ENCODE measurements at places on chromosomes 16 and 17.
A peak's percentile ranks its signal among the peaks of the same experiment; 100 is the strongest.

- no peak for DNase-seq
These were observed 186.0 kb upstream of the FOXF1 start for GRCh38 chr16:86324320-86324719.

DNA sequence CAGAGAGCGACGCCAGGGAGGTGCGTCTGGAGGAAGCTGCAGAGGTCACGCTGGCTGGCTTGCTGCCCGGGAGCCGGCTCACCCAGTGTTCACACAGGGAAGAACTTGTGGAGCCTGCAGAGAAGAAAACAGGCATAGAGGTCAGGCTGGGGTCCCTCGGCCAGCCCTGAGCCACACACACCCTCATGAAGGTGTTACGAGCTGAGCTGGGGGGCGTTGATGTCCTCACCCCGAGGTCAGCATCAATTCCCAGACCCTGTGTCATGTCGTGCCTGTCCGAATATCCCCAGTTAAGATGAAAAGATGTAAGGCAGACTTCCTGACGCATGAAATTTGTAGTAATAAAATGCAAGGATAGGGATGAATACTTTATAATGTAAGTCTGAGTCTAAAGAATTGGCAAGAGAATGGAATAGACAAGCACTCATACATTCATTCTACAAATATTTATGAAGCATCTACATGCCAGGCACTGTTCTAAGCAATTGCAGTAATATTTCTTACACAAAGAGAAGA, 77.1 kb downstream of the USP31 start:
- DNase-seq: no peak

DNA sequence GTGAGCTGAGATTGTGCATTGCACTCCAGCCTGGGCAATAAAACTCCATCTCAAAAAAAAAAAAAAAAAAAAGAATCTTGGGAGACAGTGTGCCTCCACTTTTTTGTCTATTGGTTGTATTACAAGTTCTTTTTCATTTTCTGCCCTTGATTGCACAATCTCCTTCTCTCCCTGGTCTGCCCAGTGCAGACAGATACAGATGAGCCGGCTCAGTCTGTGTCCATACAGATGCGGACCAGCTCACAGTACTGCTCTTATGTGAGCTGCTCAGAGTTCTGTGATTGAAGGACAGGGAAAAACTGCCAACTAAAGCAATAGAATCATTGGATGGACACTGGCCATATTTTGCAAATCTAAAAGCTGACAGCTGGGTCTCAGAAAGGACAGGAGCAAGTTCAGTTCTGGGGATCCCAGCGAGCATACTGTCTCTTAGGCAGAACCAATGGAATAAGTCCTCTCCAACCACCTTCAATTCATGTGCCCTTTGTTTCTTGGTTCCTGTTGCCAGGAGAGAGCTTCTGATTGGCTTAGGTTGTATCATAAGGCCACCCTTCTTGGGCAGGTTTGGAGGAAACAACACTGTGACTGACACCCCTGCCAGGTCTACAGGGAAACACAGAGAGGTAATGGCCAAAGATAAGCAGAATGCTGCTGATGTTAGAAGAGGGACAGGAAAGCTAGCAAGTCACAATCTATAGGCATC, 495.6 kb upstream of the HSBP1 start:
- no peak for DNase-seq

DNA sequence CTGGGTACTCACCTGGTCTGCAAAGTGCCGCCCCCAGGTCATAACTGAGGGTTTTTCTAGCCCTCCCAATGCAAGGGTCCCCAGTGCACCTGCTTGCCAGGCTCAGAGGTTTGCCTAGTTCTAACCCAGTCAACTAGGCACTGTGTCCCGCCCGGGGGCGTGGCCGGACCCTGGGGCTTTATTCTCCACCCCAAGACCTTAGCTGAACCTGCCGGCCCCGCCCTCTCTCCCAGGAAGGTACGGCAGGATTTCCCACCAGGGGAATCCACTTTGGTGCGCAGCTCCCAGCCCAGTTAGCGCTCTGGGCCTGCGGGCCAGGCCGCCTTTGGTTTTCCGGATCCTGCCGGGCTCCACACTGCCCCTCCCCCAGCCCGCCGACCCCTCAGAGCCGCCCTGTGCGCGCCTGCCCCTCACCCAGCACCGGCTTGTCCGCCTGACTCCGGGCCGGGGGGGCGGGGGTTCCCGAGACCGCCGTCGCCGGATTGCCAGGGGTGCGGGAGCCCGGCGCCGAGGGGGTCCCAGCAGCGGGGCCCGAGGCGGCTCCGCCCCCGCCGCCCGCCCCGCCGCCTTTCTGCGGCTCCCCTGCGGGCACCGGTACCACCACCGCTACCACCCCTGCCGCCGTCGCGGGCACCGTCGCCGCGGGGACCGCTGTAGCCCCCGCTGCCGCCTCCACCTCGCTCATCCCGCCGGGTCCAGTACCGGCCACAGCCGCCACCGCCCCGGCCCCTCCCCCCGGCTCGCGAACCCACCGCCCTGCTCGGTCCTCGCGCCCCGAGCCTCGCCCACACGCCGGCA, 424 bp downstream of the YBX2 start:
- no peak for DNase-seq

DNA sequence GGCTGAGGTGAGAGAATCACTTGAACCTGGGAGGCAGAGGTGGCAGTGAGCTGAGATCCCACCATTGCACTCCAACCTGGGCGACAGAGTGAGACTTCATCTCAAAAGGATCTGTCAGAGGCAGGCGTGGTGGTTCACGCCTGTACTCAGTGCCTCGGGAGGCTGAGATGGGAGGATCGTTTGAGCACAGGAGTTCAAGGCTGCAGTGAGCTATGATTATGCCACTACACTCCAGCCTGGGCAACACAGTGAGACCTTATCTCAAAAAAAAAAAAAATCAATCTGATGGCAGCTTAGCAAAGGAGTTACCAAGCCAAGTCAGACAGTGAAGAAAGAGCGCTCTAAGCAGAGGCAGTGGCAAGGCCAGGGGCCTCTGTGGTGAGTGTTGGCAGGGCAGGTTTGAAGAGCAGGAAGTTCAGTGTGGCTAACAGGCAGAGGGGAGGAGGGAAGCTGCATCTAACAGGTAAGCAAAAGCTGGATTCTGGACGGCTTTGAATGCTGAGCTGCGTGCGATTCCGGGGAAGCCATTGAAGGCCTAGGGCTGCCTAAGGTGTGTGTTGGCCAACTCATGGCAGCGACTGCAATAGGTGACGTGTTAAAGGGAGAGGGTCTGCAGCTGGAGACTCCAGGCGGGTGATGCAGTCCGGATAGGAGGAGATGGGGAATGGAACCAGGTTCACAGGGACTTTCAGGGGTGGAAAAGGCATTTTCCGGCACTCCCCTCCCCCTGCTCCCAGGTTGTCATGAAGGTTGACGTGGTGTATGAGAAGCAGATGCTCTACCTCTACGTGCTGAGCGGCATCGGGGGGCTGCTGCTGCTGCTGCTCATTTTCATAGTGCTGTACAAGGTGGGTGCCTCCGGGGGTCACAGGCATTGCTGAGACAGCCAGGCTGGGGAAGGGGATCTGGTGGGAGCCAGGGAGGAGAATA, 7.0 kb downstream of the ZNF768 start:
- DNase-seq: no peak

- no peak for DNase-seq
These were observed 24.2 kb downstream of the MYO18A start for GRCh38 chr17:29155966-29156338.

GRCh38 chr17:41196068-41196467, 6.4 kb downstream of the KRTAP9-1 start:
- DNase-seq: no peak

DNA sequence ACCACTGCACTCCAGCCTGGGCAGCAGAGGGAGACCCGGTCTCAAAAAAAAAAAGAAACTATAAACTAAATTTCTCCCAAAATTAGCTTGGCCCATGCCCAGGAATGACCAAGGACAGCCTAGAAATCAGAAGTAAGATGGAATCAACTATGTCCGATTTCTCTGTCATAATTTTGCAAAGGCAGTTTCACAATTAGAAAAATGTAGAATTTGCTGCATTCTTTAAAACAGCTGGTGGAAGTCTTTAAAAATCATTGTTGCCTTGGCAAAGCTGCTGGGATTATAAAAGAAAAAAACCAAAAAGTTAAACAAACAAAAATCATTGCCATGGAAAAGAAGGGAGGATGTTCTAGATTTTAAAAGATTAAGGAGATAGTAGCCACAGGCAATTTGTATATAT, 32.4 kb downstream of the WWP2 start:
- DNase-seq: no peak

GRCh38 chr16:1444730-1445517, 568 bp upstream of the CCDC154 start:
- DNase-seq: no peak

- DNase-seq: peak; percentile 64
These were observed 20.5 kb downstream of the EFTUD2 start for GRCh38 chr17:44878627-44879221.

DNA sequence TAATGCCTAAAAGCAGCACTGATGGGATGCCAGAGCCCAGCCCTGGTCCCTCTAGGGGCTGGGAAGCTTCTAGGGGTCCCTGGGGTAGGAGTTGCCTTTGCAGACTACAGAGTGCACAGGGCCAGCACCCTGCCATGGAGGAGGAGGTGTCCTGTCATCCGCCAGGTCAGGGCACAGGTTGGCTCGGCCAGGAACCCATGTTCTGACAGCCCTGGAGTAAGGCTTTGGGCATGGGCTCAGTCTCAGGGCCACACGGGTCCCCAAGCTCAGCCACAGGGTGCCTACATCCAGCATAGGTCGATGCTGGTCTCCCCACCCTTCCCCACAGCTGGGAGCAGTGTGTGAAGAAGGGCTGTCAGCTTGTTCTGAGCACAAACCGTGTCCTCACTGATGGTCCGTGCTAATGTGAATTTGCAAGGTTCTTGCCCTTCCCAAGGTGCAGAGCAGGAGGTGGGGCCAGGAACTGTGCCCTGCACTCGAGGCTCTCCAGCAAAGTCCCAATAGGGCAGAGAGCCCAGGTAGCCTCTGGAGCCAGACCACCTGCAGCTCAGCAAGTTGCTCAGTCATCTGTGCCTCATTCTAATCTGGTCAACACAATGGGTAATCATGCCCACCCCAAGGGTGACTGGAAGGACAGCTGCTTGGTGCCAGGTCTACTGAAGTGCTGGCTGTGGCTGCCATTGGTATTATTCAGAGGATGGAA, 72.8 kb downstream of the AMFR start:
- DNase-seq: no peak

- DNase-seq: no peak
These were observed 139.7 kb downstream of the SEC14L1 start for GRCh38 chr17:77280304-77281121.

DNA sequence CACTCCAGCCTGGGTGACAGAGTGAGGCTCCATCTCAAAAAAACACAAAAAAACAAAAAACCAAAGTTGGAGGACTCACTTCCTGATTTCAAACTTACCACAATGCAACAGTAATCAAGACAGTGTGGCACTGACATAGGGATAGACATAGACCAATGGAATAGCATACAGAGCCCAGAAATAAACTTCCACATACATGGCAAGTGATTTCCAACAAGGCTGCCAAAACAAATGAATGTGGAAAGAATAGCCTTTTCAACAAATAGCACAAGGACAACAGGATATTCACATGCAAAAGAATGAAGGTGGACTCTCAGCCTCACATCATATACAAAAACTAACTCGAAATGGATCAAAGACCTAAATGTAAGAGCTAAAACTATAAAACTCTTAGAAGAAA, 36.8 kb upstream of the RASD1 start:
- no peak for DNase-seq

DNA sequence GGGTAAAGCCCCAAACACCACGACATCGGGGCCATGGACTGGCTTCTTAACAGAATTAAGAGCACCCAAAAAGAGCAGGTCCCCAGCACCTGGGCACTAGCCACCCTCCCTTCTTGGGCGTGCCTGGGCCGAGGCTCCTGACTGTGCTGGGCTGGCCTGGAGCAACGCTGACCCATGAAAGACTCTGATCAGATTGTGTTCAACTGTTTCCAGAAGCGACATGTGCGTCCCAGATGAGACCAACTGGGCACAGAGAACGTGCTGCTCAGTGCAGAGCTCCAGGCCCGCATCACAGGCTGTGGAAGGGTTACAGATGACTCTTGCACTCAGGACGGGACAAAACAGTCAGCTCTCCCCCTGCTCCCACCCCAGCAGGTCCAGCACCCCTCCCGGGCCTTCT, 100.7 kb downstream of the KCNJ12 start:
- no peak for DNase-seq

- DNase-seq: peak; percentile 43
These were observed 23.1 kb downstream of the STAT5A start for GRCh38 chr17:42311240-42312034.

DNA sequence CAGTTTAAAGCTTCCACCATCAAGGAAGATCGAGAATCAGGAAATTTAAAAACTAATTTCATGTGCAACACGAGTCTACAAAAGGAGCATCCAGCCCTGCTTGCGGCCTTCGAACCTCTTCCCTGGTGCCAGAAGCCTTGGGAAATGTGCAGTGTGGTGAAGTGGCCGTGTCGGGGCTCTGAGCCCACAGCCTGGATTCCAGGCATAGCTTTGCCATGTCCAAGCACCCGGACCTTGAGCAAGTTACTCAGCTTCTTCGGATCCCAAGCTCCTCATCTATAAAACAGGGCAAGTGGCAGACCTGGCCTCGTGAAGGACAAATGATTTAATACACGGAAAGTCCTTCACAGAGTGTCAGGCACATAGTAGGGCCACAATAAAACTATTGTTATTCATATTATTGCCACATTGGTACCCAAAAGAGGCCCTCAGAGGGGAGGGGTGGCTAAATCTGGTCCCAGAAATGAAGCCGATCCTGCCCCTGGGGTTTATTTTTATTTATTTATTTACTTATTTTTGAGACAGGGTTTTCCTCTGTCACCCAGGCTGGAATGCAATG, 34.8 kb downstream of the COTL1 start:
- no peak for DNase-seq

- DNase-seq: no peak
These were observed 4.9 kb downstream of the INO80E start for GRCh38 chr16:30000735-30001631.

DNA sequence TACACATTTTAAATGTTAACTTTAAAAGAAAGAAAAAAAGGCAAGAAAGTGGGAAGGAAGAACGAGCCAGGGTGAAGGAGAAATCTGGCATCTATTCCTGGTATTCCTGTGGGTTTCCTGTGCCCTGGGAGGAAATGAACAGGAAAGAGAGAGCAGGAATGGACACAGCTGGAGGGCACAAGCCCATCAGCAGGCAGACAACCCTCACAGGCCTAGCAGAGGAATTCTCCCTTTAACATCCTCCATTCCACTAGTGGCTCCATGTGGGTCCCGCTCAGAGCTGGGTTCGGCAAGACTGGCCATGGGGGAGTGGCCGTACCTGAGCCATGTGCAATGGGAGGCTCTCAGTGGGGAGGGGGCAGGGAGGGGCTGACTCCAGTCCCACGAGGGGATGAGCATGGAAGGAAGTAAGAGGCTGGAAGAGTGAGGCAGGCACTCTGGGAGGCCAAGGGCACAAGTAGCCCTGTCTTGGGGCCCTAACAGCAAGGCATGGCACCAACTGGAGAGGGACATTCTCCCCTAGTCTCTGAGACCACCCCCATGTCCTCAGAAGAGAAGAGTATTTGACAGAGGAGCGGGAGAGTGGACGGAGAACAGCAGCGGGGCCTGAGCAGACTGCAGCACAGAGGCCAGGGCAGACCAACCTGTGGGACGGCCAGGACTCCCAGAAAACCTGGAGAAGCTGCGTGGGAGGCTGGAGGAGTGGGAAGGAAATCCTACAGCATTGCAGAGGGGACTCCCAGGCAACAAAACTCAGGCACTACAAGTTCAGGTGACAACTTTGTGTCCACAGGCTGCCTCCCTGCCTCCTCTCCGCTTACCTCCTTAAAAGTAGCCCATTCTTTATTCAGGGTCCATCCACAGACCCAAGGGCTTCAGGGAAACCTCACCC, 30.2 kb downstream of the TK2 start:
- no peak for DNase-seq

GRCh38 chr16:5653789-5654188, 556.2 kb upstream of the EEF2KMT start:
- DNase-seq: no peak

GRCh38 chr17:54793271-54793670, 107.4 kb upstream of the TOM1L1 start:
- DNase-seq: no peak

Measured in NCI-H2227 treated with DMSO at 0.1 percent for 48 hours (cell line).